ENCODE measurements at places on chromosomes 13 and 19.

- DNase-seq = peak; percentile 48
These were observed 111.2 kb downstream of the KCNRG start for GRCh38 chr13:50126263-50126992.

DNA sequence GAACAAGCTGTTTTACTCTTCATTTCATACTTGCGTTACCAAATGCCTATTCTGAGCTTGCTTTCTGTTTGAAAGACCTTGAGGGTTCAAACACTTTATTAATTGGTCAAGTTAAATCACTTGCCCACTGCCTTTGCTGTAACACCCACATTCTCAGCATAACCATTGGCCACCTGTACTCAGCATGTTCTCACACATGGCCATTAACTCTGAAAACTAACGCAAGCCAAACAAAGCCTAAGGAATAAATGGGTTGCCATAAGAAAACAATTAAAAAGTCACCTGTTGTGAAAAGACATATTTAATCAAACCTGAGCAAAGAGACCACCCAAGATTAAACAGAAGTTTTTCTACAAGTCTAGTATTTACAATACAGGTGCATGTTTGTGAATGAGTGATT, 517.2 kb upstream of the SPRY2 start:
- DNase-seq = no peak

DNA sequence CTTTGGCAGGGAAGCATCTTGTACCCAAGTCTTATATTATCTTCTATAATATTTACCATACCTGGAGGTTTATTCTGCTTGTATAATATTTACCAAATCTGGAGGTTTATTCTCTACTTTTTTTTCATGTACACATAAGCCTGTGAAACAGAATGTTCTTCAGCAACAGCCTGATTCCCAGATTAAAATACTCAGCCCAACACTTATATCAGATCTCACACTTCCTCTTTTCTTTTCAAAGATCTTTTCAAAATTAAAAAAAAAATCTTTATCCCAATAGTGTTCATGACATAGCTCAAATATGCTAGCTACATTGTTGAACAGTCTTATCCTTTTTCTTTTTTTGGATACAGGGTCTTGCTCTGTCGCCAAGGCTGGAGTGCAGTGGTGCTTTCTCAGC, 300.7 kb downstream of the LMO7 start:
- no peak for DNase-seq

GRCh38 chr13:24644036-24644435, 36.2 kb upstream of the ATP12A start:
- no peak for DNase-seq

DNA sequence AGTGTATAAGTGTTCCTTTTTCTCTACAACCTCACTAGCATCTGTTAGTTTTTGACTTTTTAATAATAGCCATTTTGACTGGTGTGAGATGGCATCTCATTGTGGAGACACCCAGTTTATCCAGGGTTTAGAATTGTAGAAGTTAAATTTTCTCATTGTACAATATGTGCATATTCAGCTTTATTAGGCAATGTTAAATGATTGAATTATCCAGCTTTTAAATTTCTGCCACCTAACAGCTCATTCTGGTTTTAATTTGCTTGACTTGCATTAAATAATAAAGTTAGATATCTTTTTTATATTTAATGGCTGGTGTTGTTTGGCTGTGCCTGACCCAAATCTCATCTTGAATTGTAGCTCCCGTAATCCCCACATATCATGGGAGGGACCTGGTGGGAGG, 46.7 kb upstream of the ZNF30 start:
- DNase-seq = no peak

DNA sequence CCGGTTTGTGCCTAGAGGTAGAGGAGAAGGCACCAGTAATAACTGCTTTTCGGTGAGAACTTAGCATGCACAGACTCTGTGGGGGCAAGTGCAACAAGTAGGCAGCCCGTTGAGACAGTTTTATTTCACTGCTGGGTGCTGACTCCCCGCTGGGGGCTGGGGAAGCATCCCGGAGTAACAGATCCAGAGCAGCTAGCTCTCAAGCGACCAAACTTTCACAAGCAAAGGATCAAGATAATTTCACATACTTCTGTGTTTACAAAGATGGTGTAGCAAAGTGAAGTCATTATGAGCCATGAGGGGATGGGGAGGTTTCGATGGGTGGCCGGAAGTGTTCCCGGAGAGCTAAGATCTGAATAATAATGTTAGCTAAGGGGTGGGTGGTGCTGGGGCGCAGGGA, 2.8 kb downstream of the NACC1 start:
- no peak for DNase-seq

DNA sequence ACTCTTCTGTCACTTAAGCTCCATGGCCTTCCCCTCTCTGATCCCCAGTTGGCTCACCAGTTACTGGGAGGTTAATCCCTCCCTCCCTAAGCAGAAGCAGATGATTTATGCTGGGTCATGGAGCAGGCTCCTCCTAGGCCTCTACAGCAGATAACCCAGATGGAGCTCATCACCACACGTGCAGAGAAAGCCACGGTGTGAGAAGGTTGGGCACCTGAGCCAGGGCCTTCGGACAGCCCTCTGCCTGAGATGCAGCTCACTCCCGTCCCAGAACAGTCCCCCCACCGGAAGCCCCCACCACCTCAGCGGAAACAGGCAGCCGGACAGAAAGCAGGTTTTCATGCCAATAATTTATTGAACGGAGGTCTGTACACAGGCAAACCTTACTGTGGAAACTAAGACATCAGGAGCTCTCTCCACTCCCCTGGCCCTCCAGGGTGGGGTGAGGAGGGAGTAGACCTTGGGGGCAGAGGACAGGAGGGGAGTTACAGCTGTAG, 9.8 kb downstream of the ZNF526 start:
- no peak for DNase-seq

DNA sequence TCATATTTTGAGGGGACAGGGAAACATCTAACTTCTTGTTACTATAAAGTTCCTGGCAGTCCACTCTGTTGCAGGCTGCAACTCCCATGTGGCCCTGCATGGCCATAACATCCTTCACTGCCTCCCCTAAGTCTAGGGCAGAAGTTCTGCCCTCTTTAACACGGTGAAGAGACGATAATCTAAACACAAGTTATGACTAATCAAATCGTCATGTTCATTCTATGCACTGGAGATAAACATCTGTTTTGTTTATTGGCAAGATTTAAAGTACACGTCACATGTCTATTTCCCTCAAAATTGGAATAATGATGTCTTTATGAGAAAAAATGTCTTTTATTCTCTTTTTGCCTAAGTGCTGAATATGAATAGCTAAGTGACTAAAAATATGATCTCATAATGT, 1629.4 kb downstream of the PCDH9 start:
- DNase-seq = no peak

DNA sequence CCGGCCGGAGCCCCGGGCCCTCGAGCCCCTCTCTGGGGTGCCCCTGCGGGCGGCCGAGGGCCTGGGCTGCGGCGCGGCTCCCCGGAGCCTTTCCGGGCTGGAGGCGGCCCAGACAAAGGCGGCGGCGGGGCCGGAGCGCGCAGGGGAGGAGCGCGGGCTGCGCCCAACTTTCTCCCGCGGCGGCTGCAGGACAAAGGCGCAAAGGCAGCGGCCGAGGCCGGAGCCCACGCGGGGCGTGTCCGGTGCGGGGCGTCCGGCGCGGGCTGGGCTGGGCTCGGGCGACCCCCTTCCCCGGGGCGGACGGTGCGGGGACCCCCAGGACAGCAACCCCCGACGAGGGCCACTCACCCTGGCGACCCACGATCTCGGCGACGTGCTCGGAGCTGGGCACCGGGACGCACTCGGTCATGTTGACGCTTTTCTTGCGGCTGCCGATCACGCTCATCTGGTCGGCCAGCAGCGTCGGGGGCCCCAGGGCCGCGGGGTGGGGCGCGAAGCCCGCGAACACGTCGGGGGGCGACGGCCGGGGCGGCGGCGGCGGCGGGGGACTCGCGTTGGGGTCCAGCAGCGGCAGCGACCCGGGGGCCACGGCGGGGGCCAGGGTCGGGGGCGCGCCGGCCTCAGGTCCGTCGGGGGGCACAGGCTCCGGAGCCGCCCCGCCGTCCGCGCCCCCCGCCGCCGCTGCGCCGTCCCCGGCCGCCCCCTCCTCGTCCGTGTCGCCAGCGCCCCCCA, 843 bp downstream of the MEX3D start:
- DNase-seq = no peak

DNA sequence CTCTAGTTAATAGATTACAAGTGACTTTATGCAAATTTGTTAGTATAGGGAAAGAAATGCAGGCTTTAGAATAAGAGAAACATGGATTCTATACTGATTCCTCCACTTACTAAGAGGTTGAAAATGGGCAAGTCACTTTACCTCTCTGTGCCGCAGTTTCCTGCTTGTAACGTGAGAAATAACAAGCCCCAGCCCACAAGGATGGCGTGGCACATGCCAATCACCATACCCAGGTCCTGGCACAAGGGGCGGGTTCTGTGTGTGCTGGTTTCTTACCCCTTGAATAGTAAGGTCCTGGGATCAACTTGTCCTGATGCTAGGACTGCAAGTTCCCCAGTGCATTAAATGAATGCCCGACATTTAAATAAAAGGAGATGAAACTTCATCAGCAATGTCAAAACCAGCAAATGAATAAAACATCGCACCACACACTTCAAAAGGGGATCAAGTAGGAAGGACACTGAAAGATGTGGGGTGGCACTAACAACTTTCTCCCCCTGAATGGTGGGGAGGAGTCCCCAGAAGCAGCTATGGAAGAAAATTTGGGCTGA, 7.9 kb upstream of the SIGLEC9 start:
- DNase-seq = no peak

DNA sequence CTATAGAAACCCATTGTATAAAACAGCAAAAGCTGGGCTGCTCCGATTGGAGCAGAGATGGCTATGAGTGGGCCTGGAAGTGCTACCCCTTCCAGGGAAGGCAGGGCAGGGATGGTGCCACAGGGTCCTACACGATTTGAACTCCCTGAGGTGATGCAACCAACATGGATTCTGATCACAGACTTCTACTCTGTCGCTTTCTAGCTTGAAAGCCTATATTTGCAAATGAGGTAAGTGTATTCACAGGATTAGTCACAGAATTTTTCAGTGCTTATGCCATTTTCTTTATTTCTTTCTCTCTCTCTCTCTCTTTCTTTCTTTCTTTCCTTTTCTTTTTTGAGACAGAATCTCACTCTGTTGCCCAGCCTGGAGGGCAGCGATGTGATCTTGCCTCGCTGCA, 179.0 kb downstream of the SPRY2 start:
- DNase-seq = no peak

- peak; percentile 38 for DNase-seq
These were observed 53.1 kb upstream of the SERPINE3 start for GRCh38 chr13:51286135-51287002.

DNA sequence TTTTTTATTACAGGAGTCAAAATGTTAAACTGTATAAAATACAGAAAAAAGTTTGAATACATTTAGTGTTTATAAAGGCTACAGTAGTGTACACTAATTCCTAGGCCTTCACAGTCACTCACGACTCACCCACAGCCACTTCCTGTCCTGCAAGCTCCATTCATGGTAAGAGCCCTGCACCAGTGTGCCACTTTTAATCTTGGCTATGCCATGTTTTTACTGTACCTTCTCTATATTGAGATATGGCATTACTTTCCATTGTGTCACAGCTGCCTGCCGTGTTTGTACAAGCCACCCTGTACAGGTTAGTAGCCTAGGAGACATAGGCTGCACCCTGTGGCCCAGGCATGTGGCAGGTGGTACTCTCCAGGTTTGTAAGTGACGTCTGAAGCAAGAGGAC, 32.1 kb downstream of the C1QTNF9 start:
- DNase-seq = no peak

DNA sequence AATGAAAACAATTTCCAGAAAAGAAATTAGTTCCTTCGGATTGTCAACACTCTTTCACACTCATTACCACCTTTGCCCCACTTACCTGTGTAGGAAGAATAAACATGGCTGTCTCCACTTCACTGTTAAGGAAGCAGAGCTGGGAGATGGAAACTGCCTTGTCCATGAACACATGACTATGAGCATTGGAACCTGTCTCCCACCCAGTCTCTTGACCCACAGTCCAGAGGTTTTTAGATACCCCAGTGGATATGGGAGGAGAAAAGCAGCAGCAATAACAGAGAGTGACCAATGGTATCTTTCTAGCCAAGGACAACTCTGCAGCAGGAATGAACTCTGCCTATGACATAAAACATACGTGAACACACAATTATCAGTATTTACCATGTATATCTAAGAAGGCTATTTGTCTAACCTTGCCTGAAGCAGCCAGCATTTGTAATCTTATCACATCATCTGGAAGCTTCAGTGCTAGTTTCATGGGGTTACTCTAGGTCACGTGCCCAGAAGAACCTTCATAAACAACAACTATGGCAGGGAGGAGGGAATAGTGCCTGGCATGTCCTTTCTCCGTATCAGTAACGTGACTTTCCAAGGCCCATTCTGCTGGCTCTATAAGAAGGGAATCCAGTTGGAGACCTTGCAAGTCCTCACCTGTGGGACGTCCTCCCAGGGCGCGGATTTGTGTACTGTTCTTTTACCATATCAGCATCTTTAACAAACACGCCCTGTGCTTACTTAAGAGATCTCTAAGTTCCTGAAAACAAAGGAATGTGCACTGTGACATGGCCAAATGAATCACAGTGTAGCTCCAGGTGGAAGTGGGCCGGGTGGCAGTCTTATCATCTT, 221.8 kb upstream of the UBL3 start:
- no peak for DNase-seq

DNA sequence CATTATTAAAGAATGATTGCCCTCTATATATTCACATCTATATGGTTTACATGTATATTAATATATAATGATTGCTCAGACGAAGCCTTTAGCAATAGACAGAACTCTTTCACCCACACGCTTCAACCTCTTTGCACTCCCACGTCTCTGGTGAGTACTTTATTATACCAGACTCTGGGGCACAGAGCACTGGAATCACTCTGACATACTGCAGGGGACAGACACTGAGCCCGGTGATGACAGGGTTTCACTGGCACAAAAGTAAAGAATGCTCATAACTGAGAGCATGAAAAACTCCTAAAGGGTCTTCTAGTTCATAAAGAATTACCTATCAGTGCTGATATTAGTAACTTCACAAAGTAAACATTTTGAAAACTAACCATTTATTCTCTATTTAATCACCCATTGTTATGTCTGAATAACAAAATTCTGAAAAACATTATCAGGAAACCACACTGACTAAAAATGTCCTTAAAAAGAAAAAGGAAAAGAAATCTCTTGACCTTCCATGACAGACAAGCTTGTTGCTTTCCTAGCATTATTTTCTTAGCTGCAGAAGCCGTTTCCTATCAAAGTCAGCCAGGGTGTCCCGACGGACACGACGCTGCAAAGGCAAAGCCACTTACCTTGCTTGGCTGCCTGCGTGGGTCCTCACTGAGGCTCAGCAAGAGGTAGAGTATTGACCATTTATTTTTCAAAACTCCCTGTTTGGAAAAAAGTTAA, 29.1 kb downstream of the TUBGCP3 start:
- DNase-seq = no peak

DNA sequence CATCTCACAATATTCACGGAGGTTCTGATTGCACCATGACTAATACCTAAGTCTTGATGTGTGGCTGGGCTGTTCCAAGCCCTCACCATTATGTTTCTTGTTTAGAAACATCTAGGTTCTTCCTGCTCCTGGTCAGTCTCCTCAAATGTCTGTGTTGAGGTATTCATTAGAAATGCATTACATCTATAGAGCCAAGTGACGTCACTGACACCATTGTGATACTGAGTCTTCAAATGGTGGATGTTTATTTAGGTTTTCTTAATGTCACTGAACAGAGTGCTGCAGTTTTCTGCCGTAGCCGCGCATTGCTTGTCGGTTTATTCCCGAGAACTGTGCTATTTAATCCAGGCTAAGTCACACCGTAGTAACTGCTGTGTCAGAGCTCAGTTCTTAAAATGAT, 142.4 kb upstream of the SPACA7 start:
- DNase-seq = no peak

GRCh38 chr13:101452519-101453485, at the start of gene ITGBL1:
Gene ITGBL1 (plus strand): TSS chr13:101452675. CDS start chr13:101452834, 159 bp downstream.
- no peak for DNase-seq

GRCh38 chr13:103431856-103432255, 365.6 kb upstream of the SLC10A2 start:
- DNase-seq = no peak
